ENCODE measurements at places on chromosomes 12 and 14.

- DNase-seq, result no peak
These were observed 8.7 kb upstream of the WDR89 start for GRCh38 chr14:63650256-63650952.

DNA sequence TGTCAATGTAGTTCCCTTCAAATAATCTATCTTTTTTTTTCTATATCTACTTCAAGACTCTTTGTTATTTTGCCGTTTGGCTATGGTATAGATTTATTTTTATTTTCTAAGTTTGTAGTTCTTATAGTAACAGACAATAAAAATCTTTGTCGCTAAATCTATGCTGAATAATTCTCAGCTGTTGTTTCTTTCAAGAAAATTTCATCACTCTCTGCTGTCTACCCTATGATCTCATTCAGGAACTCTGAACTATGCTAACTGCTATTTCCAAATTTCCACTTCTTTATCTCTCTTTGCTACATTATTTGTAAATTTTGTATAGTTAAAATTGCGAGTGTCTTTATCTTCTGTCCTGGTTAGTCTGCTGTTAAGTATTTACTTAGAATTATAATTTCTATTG, 353.6 kb downstream of the LRFN5 start:
- DNase-seq, result no peak

DNA sequence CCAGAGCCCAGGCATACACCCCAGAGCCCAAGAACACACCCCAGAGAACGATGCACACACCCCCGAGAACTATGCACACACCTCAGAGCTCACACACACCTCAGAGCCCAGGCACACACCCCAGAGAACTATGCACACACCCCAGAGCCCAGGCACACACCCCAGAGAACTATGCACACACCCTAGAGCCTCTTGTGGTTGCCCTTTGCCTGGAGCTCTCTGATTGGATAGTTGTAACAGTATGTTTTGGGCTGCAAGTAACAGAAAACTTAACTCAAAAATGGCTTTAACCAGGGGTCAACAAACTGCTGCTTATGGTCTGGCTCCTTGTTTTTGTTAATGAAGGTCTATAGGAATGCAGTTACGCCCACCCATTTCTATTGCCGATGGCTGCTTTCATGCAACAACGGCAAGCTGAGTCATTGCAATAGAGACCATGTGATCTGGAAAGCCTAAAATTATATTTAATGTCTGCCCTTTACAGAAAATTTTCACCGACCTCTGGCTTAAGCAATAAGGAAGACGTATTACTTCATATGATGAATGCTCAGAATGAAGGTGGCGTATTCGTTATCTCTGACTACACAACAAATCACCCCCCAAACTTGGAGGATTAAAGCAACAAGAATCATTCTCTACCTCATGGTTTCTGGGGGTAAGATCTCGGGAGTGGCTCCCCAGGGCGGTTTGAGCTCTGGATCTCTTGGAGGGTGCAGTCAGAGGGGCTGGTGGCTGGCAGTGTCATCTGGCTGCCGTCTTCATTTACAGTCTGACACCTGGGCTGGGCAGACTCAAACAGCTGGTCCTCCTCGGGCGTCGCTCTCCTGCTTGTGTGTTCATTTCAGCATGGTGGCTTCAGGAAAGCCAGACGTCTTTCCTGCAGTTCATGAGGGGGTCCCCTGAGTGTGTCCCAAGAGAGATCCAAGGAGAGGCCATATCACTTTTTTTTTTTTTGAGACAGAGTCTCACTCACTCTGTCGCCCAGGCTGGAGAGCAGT, 66.3 kb upstream of the NCOR2 start:
- DNase-seq, result peak; percentile 40

DNA sequence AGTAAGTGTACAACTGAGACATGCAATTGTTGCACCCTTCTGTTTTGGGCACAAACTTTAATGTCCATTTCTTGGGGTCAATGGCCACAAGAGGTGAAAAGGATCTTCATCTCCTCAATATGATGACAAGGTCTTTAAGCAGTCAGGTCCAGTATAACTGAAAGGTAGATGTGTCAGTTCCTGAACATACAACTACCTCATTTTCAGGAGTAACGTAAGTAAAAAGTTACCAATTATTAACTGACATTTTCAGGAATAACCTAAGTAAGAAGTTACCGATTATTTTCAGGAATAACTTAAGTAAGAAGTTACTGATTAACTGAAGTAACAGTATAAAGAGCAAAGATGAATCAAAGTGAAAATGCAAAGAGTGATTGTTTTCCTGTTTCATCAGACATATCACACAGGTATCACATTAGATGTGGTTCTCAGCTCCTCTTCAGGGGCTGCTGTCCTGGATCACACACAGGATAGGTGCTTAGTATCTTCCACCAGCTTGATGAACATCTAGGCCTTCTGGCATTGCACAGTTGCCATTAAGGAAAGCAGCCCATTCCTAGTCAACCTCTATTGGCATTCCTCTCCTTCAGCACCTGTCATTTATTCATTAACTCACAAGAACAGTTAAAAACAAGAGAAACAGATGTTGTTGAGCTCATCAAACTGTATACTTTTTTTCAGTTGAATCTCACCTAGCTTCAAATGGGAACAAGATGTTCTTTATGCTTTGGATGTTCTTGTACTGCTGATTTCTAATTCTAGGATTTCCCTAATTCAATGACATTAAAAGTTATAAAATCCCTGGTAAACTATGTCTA, 200.0 kb downstream of the FOXG1 start:
- DNase-seq, result no peak

- DNase-seq, result no peak
These were observed 31.7 kb downstream of the GALNT4 start for GRCh38 chr12:89492883-89493282.

- DNase-seq, result no peak
These were observed 23.9 kb upstream of the C12orf42 start for GRCh38 chr12:103519632-103520031.

DNA sequence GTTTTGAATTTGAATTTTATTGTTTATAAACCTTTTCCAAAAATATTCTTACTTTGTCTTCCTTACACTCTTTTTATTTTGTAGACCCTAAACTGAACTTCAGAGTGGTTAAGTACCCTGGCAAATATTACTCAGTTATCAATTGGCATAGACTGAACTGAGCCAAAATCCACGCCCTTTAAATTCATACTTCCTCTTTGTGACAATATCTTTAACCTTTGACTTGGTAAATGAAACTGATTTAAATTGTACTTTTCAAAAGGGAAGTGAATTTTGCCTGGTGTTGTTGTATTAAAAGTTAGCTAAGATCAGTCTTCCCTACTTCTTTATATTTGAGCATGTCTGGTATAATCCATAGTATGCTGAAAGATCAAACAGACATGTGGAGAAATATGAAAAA, 184.3 kb upstream of the USP15 start:
- no peak for DNase-seq
